Aorta (tissue), 5 donors: ENCODE measurements at places on chromosomes 6 and 20.

GRCh38 chr6:20474874-20475542 lies 59.2 kb upstream of the CDKAL1 start:
- DNase-seq = no peak

GRCh38 chr6:16274885-16275589 lies 36.6 kb downstream of the GMPR start:
- DNase-seq = no peak

GRCh38 chr6:24988562-24988961 lies 52.8 kb upstream of the RIPOR2 start:
- DNase-seq = no peak

DNA sequence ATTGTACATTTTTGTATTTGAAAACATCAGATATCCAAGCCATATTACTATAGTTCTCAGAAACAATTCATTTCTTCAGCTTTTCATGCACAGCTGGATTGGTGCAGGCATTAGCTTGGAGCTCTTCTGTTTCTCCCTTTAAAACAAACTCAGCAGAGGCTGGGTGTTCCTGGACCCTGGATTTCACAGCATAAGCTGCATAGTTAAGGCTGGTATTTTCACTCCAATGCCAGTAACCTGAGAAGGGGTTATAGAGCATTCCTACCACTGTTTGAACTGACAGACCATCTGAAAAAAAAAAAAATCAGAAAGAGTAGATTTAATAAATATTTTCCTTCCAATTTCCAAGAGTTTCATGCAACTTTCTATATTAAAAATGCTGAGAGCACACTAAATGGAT lies 20.1 kb upstream of the FAXC start:
- no peak for DNase-seq

DNA sequence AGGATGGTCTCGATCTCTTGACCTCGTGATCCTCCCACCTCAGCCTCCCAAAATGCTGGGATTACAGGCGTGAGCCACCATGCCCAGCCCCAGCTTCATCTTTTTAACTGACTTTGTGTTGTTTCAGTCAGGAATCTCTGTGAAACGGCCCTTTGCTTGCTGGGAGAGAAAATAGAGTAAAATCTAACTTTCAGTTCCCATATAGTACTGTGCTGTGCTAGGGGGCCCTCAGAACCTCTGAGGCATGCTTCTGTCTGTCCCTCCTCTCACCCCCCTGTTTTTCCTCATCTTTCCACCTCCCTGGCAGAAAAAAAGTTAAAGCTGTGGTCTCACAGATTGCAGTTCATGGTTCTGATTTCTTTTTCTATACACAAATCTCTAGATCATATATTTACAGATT lies 48.4 kb downstream of the LRP11 start:
- no peak for DNase-seq

DNA sequence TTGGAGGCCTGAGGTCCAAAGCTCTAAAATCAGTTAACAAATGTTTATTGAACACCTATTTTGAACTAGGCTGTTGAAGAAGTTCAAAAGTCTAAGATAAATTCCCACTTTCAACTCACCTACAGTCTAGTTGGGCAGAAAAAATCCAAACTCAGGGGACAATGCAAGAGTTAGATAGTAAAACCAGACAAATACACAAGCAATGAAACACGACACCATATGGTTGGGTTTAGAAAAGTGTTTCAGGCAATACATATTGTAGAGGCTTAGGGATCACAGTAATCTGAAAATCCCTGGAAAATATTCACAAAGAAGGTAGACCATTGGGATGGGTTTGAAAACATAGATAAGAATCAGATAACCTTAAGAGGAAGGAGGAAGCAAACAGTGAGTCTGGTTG lies 1.3 kb upstream of the CARMIL1 start:
- no peak for DNase-seq

GRCh38 chr20:25025986-25026605 lies 31.8 kb downstream of the ACSS1 start:
- peak; percentile 32 for DNase-seq

DNA sequence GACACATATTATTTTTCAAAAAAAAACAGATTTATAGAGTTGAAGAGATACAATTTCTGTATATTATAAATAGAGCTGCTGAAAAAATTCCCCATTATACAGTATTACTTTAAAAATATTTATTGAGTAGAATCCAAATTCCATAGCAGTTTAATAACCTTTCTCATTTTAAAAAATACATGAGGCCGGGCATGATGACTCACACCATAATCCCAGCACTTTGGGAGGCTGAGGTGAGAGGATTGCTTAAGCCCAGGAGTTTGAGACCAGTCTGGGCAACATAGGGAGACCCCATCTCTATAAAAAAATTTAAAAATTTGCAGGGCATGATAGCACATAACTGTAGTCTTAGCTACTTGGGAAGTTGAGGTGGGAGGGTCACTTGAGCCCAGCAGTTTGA lies 13.0 kb downstream of the ATRN start:
- no peak for DNase-seq

- DNase-seq = no peak
These were observed 2.9 kb downstream of the TREM1 start for GRCh38 chr6:41283600-41283999.

DNA sequence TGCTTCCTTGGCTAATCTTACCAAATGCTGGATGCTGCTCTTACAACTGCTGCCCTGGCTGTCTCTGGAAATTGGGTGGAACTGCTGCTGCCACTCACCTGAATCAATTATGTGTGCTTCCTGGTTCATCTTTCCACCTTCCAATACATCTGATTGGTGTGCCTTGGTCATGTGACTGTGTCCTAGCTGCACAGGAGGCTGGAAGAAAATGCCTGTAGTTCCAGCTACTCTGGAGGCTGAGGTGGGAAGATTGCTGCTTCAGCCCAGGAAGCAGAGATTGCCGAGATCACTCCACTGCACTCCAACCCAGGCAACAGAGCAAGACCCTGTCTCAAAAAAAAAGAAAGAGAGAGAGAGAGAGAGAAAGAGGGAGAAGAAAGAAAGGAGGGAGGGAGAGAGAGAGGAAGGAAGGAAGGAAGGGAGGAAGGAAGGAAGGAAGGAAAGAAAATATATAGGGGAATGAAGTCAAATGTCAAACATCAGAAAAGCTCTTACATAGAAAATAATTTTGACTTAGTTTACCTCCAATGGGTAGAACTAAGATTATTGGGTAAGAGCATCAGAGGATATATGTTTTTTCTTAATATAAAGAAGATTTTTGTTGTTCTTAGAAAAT lies 14.1 kb upstream of the PPARD start:
- no peak for DNase-seq

DNA sequence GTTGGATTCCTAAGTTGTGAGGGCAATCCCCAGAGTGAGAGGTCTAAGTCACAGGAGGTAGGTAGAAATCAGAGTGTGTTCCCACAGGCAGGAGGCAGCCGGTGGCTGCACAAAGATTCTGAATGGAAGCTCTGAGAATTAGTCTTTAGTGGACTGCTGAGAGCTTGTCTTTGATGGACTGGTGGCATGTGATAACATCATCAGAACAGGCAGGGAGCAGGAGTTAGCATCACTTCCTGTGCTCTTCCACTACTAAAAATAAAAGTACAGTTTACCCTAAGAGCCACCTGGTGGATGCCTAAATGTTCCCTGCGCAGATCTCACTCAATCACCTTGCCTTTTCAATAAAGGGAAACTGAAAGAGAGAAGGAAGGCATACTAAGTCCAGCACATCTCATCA lies 294.6 kb upstream of the POU3F2 start:
- DNase-seq = no peak

GRCh38 chr6:148494226-148494625 lies 151.6 kb downstream of the SASH1 start:
- no peak for DNase-seq

- peak; percentile 79 for DNase-seq
These were observed 12.0 kb upstream of the LTA start for GRCh38 chr6:31559958-31560696.

GRCh38 chr6:144849920-144850319 lies 564.8 kb downstream of the UTRN start:
- DNase-seq = no peak

DNA sequence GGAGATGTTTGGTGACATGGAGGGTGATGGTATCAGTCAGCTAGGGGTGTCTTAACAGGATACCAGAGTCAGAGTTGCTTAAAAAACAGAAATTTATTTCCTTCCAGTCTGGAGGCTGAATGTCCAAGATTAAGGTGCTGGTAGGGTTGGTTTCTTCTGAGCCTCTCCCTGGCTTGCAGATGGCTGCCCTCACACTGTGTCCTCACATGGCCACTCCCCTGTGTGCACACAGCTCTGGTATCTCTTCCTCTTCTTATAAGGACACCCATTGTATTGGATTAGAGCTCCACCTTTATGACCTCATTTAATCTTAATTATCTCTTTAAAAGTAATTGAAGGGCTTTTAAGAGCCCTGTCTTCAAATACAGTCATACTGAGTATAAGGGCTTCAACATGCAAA lies 431.8 kb upstream of the MMS22L start:
- DNase-seq = no peak

DNA sequence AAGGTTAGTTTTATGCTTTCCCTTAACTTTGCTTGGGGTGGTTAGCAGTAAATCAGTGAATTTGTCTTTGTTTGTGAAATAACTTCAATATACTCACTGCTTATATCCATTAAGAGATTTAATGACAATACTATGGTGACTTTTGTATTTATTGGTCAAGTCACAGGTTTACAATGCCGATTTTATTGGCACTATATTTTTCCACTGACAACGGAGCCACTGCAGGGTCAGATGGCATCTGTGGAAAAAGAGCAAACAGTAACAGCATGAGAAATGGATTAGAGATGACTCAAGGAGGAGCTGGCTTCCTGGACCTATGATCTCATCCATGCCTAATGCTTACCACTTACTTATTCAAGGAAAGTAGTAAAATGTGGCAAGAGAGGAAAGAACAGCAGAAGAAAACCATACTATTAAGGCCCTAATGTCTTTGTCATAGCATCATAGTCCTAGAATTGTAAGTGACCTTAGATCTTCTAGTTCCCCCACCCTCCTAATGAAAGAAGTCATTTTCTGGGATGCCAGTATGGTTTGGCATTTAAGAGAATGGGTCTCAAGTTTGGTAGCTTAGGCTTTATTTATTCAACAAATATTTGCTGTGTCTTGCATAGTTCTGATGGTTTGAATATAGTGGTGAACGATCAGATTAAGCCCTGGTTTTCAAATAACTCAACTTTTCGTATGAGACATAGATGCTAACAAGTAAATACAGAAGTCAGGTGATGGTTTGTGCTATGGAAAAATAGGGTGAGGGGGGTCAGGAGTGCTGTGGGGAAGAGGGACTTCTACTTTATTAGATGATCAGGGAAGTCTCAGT lies 18.5 kb downstream of the RNF144B start:
- DNase-seq = no peak

DNA sequence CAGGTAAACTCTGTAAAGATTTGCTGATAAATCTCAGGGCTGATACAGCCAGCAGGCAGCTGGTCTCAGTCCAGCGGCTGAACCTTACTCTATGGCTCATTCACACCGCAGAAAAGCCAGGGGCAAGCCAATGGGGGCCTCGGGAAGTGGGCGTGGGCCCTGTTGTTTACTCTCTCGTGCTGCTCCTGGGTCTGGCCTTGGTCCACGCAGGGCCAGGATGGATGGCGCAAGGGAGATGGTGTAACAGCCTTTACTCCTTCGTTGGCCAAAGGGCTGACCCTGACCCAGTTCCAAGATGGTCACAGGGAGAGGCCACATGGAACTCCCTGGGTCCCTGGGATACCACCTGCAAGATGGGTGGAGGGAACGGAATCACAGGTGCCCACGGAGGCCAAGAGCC lies 16.2 kb downstream of the KCNK17 start:
- no peak for DNase-seq

DNA sequence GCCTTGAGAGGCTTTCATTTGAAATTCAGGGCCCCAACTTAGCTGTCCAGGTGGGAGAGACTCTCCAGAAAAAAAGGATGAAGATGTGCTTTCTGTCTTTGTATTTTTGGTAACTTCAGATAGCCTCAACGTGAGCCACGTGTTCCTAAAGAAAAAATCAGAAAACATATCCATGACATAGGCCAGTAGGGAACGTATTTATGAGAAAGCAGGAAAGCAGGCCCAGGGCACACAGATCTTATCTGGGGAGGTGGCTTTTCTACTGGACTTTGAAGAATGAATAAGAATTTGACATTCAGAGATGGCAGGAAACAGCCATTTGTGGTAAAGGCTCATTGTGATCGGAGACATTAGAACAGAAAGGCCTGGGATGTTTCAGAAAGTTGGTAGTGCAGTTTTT lies 21.2 kb upstream of the EXOC2 start:
- DNase-seq = no peak

GRCh38 chr20:48031122-48031521 lies 245.8 kb upstream of the SULF2 start:
- no peak for DNase-seq

- no peak for DNase-seq
These were observed 93.9 kb downstream of the DLGAP4 start for GRCh38 chr20:36399969-36400545.

DNA sequence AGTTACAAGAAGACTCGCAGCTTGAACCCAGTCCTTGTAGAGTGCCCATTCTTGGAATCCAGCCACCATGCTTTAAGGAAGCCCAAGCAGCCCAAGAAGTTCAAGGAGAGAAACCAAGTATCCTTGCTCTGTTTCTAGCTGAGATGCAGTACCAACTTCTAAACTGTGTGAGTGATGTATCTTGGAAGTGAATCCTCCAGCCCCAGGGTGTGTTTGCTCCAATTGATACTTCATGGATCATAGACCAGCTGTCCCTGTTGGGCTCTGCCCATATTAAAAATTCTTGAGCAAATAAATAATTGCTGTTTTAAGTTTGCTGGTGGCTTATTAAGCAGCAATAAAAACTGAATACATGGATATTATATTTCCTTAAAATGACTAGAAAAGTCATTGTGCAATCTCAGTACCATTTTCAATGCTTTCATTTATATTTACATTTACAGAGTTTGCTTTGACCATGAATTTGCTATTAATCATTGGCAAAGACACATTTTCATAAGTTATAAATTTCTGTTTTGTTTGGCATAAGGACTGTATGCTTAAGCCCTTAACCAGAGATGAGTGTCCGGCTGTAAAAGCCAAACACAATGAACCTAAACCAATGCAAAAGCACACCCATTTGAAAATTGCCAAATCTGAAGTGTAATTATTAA lies 9.2 kb downstream of the SPTLC3 start:
- no peak for DNase-seq

DNA sequence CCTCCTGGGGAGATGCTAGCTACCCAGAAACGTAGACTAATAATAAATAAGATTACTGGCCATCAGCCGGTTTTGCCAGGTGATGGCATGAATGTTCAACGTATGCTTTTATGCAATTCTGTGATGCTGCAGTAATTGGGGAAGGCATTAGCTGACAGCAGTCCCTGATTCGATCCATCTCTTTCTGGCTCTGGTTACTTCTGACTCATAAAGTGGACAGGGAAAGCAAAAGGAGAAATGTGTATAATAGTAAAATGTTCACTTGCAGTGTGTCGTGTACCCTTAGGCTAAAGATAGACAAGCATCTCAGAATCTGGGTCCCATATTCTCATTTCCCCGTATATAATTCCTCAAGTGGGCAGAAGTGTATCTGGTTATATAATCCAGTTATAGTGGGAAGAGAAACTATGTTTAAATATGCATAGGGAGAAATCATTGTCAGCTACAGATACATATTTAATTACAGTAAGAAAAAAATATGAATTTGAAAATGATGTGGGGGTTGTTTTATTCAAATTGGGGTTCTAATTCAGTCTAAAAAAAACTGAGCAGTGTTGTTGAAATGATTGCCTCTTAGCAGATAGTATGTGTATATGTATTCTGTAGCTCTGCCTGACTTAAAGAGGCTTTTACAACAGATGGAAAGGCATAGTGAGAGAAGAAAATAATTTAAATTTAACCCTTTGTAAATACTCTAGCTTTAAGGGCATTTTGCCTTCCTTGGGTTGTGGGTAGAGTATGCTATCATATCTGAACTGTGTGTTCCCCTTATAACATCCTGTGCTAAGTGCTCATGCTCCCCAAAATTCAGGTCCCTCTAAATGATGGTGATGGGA lies 40.6 kb downstream of the DOK5 start:
- no peak for DNase-seq

GRCh38 chr6:24249926-24250325 lies 107.9 kb downstream of the DCDC2 start:
- DNase-seq = no peak
